ENCODE measurements at places on chromosomes 6 and 20. TPM values are rescaled to one million over a fixed set of nuclear protein-coding genes. Genes with fewer than 3 reads are reported as not detected.
A peak's percentile ranks its signal among the peaks of the same experiment; 100 is the strongest.

INSM1 gene
- not detected for total RNA-seq

ANKRD66 gene
- total RNA-seq: not detected

PDYN gene
- total RNA-seq: not detected

SYNGAP1 gene
- total RNA-seq: 43.5 TPM

FLRT3 gene
- not detected for total RNA-seq

PNPLA1 gene
- total RNA-seq: 0.61 TPM

DNA sequence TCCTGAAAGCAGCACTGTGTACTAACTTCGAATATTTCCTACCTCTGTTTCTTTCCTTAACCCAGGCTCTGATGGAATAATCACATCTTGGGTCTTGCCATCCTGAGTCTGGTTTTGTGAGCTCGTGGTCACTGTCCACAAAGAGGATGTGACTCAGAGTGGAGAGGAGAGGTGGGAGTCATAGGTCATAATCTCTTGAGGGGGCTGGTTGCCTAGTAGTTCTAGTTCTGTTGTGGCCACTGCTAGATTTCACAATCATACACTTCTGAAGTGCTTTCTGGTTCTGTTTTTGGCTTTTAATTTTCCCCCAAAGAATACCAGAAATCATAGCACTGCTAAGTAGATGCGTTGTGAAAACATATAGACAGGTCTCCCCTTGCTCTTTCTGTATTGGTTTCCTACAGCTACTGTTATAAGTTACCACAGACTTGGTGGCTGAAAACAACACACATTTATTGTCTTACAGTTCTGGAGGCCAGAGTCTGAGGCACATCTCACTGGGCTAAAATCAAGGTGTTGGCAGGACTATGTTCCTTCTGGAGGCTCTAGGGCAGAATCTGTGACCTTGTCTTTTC lies 102.8 kb downstream of the NRSN1 start:
- peaks cover 3% of the 10 kb centered on the region for H3K4me1 ChIP-seq
- no peak for DNase-seq
- no peaks in the 10 kb centered on the region for H3K27me3 ChIP-seq
- no peaks in the 10 kb centered on the region for H3K36me3 ChIP-seq

GRCh38 chr20:49984426-49985153 lies 1.8 kb downstream of the SNAI1 start:
- peaks cover 4% of the 10 kb centered on the region for H3K27me3 ChIP-seq
- no peak for DNase-seq
- peaks cover 23% of the 10 kb centered on the region for H3K4me1 ChIP-seq
- no peak overlapping the region for H3K27ac ChIP-seq
- no peaks in the 10 kb centered on the region for H3K36me3 ChIP-seq

- no peaks in the 10 kb centered on the region for H3K36me3 ChIP-seq
- H3K4me3 ChIP-seq: no peak overlapping the region
- no peaks in the 10 kb centered on the region for H3K27me3 ChIP-seq
Measured at GRCh38 chr20:48352042-48352441, 475.8 kb downstream of the PREX1 start.

DNA sequence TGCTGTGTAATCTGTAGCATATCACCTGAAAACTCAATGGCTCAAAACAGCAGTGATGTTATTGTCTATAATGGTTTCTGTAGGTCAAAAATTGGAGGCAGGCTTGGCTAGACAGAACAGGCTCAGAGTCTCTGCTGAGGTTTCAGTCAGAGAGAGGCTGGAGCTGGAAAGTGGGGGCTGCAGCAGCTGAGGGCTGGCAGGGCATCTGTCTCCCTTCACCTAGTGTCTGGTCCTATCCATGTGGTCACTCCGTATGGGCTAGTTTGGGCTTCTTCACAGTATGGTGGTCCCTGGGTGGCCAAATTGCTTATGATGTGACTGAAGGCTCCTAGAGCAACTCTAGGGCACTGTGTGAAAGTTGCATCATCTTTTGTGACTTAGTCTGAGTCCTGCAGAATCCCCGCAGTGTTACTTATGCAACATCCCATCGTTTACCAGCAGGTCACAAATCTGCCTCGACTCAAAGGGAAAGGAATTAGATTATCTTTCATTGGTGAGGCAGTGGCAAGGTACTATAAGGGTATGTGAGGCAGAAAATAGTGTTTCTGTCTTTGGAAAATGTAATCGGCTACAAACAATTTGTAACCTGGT lies 497.0 kb downstream of the EPHA7 start:
- no peak overlapping the region for H3K4me3 ChIP-seq
- DNase-seq: no peak
- H3K27me3 ChIP-seq: no peaks in the 10 kb centered on the region
- no peaks in the 10 kb centered on the region for H3K36me3 ChIP-seq
- H3K4me1 ChIP-seq: no peaks in the 10 kb centered on the region

DNA sequence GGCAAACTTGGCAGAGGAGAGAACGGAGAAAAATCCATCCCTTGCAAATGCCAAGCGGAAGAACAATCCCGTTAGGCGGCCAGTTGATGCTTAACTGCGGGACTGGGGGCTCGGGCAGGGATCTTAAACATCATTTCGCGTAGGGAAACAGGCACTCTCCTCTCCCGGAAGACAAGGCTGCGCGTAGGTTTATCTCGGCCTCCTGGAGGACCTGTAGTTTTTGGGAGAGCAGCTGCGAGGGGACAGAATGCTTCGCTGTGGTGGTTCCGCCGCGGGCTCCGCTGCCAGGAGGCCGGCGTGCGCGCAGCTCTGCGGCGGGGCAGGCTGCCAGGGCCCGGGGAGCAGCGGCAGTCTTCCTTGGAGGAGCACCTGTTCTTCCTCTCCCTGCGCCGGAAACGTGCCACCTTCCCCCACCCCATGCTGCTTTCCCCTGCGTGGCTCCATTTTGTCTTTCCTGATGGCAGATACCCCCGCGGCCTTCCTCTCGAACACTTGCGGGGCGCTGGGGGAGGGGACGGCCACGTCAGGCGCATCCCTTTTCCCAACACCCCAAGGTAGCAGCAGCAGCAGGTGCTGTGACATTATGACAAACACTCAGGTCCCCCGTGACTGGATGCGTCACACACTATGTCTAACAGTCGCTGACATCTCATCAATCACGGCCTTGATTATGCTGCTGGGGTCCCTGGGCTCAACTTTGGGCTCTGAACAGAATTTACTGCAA lies 230.7 kb upstream of the BTBD3 start:
- no peaks in the 10 kb centered on the region for H3K27me3 ChIP-seq
- H3K4me3 ChIP-seq: no peak overlapping the region
- no peaks in the 10 kb centered on the region for H3K4me1 ChIP-seq
- no peak for DNase-seq
- H3K27ac ChIP-seq: no peak overlapping the region

DNA sequence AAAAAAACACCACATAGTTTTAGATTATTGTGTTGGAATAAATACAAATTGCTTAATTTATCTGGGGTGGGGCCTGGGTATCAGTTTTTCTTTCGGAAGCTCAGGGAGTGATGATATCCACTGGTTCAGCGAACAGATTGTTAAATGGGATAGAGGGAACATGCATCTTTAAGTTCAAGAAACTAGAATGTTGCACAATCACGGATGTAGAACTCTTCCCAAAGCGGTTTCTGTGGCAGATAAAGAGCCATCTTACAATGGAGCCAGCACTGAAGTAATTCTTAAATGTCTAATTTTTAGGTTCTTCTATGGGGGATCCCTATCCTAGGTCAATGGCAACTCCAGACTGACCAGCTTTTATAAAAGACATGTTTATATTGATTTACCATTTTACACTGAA lies 9.7 kb upstream of the RMND1 start:
- H3K27ac ChIP-seq: no peak overlapping the region
- no peak overlapping the region for H3K4me3 ChIP-seq
- no peaks in the 10 kb centered on the region for H3K27me3 ChIP-seq
- H3K4me1 ChIP-seq: no peaks in the 10 kb centered on the region
- DNase-seq: no peak

DNA sequence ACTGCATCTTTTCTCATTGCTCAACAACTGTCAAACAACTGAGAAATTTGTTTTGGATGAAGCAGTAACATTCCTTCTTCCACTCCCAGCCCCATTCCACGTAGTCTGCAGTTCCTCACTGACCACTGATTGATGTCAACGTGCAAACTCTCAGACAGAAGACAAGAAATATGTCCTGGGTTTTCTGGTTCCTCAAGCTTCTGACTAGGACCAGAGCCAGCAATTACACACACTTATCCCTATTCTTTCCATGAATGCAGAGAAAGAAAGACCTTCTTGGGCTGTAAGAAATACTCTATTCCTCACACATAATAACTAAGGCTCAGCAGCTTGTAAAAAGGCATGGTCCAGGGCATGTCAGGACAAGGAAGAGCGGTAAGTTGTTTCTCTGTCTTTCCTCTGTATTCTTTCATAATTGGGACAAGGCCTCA lies 790.1 kb upstream of the SLC35B3 start:
- no peak for DNase-seq
- no peaks in the 10 kb centered on the region for H3K4me1 ChIP-seq
- H3K27me3 ChIP-seq: no peaks in the 10 kb centered on the region

DNA sequence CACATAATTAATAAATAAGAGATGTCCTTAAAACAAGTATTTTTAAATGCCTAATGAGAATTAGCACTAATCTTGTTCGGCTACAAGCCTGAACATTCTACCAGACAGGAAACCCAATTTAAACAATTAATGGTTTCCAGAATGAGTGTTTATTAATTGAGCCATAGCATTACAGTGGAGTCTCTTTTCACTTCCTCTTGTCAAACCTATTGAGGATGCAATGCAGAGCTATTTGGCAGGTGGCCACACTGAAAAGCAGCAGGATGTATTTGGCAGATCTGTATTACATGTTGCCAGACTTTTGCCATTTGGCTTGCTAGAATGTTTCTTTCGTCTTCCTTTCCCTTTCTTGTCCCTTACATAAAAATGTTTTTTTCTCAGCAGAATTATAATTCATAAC lies 475.2 kb upstream of the MARCKS start:
- no peaks in the 10 kb centered on the region for H3K36me3 ChIP-seq
- no peak overlapping the region for H3K4me3 ChIP-seq
- DNase-seq: no peak

DNA sequence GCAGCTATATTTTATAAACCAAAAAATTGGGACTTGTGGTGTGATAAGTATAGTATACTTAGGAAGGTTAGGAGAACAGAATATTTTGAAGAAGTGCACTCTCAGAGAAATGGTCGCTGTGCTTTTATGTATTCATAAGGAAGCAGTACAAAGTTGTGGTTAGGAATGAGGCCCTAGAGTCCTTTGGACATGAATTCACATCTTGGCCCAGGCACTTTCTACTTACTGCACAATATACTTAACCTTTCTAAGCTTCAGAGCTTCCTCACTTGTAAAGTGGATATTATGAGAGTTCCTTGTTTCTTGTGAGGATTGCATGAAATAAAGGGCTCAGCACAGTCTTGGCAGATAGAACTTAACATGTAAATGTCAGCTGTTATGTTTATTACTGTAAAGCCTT lies 21.0 kb upstream of the SERINC3 start:
- DNase-seq: no peak
- H3K4me3 ChIP-seq: no peak overlapping the region
- no peaks in the 10 kb centered on the region for H3K36me3 ChIP-seq
- H3K4me1 ChIP-seq: no peaks in the 10 kb centered on the region

- H3K36me3 ChIP-seq: peaks cover 12% of the 10 kb centered on the region
- H3K27ac ChIP-seq: peak within 1 kb of the TSS; percentile 91
- peak; percentile 79 for DNase-seq
- peaks cover 36% of the 10 kb centered on the region for H3K4me1 ChIP-seq
- no peaks in the 10 kb centered on the region for H3K27me3 ChIP-seq
- H3K4me3 ChIP-seq: peak within 1 kb of the TSS; percentile 93
Measured at GRCh38 chr20:51542571-51543421, at the start of gene NFATC2. Gene NFATC2, minus strand, starts transcription at chr20:51542719. Its CDS starts 220 bp downstream, at chr20:51542499.

GRCh38 chr6:138443979-138444378 lies 40.0 kb downstream of the HEBP2 start:
- no peaks in the 10 kb centered on the region for H3K4me1 ChIP-seq
- no peak for DNase-seq
- H3K27ac ChIP-seq: no peak overlapping the region
- no peaks in the 10 kb centered on the region for H3K27me3 ChIP-seq
